Upper lobe of right lung (tissue), 1 donor: ENCODE measurements at places on chromosomes 13 and 19.
A peak's percentile ranks its signal among the peaks of the same experiment; 100 is the strongest.

GRCh38 chr13:97875911-97876310, 77.6 kb upstream of the IPO5 start:
- DNase-seq: no peak

- DNase-seq: no peak
These were observed 175.4 kb upstream of the RFC3 start for GRCh38 chr13:33642374-33643065.

- peak; percentile 89 for DNase-seq
These were observed 781 bp downstream of the QPCTL start for GRCh38 chr19:45693106-45693788.

- no peak for DNase-seq
These were observed 15.2 kb upstream of the STRN4 start for GRCh38 chr19:46761418-46761831.

GRCh38 chr13:83536153-83536552, 346.1 kb downstream of the SLITRK1 start:
- DNase-seq: no peak

GRCh38 chr13:57409656-57410055, 221.9 kb upstream of the PCDH17 start:
- DNase-seq: no peak

DNA sequence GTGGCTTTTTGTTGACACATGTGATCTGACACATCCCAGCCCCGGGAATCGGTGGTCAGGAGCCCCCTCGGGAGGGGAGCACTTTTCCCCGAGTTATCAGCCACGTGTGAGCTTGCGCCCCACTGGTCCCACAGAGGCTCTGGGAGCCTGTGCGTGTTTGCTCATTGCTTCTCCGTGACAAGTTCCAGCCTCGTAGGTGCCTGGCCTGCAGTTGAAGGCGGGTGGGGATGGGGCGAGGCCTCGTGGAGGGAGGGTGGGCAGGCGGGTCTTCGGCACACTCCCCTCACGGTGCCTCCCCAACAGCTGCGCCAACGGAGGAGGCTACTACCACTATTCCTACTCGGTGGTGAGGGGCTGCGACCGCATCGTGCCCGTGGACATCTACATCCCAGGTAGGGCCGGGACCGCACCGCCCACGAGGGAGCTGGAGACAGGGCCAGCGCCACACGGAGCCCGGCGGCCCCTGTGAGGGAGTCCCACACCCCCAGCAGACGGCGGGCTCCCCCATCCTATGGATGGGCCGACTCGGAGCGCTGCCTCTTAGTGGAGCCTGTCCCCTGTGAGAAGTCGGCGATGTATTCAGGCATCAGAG, 8.3 kb downstream of the GAMT start:
- no peak for DNase-seq

DNA sequence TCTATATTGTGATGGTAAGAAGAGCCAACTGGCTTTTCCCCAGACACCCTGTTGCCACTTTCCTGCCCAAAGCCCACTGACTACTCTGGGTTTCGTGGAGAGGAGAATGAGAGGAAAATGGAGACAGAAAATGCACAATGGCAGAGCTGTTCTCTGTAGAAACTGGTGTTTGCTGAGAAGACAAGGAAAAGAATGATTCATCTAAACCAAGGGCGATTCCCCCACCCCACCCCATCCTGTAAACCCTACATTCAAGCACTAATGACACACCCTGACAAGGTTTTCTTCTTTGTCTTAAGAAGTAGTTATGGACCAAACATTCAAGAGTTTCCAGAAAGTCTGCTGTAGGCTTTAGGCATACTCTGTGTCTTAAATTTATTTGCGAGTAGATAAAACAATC, 68.8 kb downstream of the DOCK9 start:
- DNase-seq: no peak

DNA sequence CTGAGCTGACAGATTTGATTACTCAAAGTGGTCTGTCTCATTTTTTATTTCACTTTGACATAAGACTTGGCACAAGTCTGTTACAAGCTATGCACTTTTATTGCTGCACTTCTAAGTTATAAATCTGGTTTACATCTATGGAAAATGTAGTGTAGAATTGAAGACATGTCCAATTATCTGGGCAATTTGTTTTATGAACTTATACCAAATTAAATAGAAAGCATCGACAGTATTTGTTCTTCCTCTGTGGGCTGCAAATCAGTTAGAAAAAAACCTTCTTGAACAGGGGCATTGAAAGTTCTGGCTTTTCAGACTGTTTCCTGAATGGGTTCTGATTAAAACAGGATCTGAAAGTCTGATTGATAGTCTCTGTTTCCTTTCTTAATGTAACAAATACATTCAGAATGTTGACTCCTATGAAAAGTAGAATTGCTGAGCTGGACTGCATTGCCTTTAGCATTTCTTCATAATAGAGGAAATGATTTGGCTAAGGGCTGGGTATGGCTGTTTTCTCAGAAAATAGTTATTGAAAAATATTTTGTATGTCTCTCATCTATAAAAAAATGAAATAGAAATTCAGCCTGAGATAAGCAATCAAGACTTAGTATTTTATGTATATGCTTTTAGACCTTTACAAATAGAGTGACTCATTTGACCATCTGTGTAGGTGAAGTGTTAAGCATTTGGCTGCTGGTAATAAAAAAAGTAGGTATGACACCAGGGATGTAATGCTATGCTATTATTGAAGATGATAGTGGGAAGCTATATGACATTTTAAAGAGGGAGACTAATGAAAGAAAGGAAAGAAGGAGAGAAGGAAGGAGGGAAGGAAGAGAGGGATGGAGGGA, 210.9 kb upstream of the SPRY2 start:
- no peak for DNase-seq

- DNase-seq: peak; percentile 79
These were observed 500 bp downstream of the AP3D1 start for GRCh38 chr19:2150794-2151338.

GRCh38 chr13:39809466-39809865, 154.0 kb downstream of the COG6 start:
- no peak for DNase-seq

DNA sequence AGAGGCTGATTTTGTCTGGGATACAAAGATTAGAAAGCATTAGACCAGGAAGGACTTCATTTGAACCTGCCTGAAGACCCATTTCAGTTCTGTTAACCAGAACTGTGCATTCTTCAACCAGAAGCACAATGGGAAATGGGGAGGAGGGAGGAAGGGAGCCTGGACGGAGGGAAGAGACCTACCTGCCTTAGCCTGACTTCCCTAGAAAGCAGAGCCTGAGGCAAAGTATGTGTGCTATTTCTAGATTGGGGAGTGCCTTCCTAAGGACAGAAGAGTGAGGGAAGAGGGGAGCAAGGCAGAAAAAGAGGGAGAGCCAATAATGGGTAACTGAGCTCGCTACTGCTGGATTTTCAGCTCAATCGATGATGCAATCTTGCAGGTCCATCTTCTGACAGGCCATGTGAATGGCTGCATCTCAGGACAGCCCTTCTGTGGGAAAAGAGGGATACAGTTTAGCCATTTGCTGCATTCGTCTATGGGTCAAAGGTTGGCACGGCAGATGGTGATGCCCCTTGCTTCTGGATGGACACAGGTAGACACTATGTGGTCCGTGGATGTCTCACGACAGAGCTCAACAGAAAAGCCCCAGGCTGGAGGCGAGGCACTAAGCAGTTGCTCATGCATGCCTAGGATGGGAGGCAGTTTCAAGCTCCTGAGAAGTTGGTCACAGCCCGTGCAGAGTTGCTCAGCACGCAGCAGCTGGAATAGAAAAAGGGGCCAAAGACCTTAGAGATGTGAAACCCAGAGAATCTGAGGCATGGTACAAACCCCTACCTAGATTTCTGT, 78.8 kb upstream of the UBL3 start:
- DNase-seq: no peak

DNA sequence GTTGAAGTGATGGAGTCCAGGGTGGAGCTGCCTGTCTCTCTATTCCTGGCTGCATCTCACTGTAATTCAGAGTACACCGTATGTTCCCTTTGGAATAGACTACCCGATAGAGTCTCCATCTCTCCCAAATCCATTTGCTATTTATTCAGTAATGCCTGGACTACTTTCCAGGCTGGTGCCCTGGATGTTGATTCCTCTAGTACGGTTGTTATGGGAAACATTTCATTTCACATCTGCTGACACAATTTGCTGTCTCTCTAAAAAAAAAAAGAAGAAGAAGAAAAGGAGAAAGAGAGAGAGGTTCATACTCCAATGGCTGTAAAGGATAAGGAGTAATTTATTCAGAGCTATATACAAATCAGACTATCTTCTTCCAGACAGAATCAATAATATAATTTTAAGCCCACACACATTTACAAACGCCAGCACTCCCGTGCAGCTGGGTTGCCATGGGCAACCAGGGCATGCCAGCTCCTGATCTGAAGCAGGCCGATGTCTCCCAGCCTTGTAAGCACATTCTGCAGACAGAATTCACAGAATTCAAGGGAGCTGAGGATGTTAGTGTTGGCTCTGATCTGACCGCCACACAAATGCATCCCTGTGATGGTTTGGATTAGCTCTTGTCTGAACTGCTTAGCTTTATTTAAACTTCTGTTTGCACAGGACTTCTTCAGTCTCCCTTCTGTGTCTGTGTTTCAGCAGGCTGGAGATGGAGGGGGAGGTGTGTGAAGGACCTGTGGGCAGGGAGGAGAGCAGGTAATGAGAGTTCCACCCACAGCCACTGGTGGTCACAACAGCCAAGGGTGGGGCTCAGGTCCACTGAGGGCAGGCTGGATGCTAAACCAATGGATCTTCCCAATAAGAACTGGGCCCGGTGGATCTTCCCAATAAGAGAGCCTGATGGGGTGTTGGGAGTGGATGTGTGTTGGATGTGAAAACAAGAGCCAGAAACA, 66.0 kb downstream of the TEX26 start:
- no peak for DNase-seq

- no peak for DNase-seq
These were observed 89.9 kb downstream of the STK24 start for GRCh38 chr13:98487016-98487415.

DNA sequence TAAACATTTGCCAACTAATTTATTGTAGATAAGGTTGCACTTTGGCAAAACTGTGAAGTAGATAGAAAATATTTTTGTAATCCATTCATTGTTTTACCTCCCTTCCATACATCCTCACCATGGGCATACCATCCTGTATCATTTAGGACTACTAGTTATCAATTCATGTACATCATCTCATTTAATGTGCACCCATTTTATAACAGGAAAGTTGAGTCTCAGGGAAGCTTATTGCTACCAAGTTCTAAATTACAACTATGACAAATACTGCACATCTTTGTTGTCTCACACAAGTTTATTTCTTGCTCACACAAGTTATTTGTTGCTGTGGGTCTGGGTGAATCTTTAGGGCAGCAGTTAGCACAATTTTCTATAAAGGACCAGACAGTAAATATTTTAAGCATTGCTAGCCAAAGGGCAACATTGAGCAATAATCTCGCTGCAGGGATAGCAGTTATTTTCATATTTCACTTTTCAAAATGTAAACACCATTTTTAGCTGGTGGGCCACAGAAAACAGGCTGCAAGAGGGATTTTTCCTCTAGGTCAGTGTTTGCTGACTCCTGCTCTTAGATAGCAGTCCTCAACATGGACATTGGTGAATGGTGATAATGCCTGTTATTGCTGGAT, 276.5 kb downstream of the GPC6 start:
- DNase-seq: no peak

DNA sequence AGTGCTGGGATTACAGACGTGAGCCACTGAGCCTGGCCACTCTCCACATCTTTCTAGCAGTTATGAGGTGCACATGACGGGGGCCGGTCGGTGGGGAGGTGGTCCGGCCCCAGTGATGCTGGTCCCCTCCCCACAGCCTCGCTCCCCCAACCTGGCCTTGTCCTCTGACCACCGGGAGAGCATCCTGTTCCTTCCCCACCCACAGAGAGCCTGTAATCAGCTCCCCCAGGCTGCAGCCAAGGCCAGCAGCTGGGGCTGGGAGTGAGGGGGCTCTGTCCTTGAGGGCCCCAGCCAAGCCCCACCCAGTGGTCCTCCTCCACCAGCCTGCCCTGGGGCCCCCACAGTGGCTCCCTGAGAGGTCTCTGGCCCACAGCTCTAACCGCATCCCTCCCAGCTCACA, 3.0 kb upstream of the INSL3 start:
- no peak for DNase-seq

DNA sequence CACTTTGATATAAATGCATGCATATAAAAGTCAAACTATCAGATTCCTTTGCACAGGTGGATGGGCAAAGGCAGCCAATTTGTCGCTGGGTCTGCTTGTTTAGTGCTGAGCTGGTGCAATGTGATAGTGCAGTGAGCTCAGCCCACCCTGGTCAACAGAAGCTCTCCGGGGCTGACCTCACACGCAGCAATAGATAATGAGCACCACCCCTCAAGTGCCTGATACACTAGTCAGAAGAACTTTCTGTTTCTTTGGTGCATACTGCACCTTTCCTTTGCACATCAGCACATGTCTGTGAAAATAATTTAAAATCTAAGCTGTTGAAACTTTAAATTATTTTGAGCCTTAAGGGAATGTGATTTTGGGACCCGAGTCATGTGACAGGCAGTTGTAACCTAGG, 20.2 kb downstream of the ATP8A2 start:
- DNase-seq: no peak

- no peak for DNase-seq
These were observed 2.8 kb downstream of the CPAMD8 start for GRCh38 chr19:17023805-17024204.

DNA sequence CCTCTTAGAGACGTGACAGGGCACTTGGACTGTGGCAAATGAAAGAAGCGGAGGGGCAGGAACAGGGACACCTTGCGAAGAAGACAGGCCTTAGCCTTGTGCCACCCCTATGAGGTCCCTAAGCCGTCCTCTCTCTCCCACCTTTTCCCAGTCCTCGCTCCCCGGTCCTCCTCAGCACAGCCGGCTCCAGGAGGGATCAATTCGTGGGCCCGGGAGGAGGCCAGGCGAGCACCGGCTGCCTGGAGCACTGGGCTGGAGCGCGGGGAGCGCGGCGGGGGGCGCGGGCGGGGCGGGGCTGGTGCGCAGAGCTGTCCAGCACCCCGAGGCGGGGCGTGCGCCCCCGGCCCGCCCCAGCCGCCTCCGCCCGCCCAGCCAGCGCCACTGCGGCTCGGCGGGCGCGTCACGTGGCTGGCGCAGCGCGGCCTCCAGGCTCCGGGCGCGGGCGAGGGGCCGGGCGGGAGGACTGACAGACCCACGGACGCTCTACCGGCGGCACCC, at the start of gene LRP3:
TSS of gene LRP3 (plus strand) at position 466 of the 498 bp plus-strand sequence. CDS start 456 bp downstream, outside the sequence.
- DNase-seq: peak; percentile 78

- no peak for DNase-seq
These were observed 138.2 kb downstream of the SLC7A1 start for GRCh38 chr13:29457299-29457698.

GRCh38 chr13:99469041-99469440, 32.2 kb upstream of the TM9SF2 start:
- DNase-seq: no peak

DNA sequence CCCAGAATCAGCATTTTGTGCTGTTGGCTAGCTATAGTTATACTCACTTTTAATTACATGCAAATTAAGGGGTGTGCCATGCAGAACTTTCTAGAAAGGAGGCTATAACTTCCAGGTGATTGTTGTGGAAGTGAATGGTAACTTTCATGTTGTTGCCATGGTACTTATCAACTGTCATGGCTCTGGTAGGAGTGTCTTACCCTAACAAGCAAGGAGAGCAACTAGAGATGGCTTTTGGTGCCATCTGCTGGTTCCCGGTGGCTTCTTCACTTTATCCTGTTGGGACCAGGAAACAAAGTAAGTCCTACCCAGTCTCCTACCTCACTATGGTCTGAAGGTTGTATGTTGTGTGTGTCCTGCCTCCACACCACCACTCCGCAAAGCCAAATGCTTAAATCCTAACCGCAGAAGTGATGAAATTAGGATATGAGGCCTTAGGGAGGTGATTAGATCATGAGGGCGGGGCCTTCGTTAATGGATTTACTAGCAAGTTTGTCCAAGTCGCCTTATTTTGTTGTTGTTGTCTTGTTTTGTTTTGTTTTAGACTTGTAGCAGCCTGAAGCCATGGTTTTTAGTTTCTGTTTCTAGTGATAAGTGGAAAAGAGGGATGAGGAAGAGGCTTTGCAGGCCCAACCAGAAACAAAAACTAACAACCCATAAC, 22.6 kb downstream of the FBXL12 start:
- DNase-seq: peak; percentile 77
